ENCODE measurements at places on chromosomes 5 and 9. TPM values are rescaled to one million over a fixed set of nuclear protein-coding genes. Genes with fewer than 3 reads are reported as not detected.

The CCDC171 gene
- total RNA-seq, result 5.2 TPM

The ENG gene
- total RNA-seq, result 339 TPM

The TMEM167A gene
- total RNA-seq, result 77.4 TPM

The RRAGA gene
- 85.9 TPM for total RNA-seq

The CNTRL gene
- total RNA-seq, result 25.8 TPM

The EPB41L4B gene
- 0.63 TPM for total RNA-seq

The SIMC1 gene
- 19.7 TPM for total RNA-seq

The ZBTB5 gene
- 11.4 TPM for total RNA-seq

The TSLP gene
- 1.5 TPM for total RNA-seq

DNA sequence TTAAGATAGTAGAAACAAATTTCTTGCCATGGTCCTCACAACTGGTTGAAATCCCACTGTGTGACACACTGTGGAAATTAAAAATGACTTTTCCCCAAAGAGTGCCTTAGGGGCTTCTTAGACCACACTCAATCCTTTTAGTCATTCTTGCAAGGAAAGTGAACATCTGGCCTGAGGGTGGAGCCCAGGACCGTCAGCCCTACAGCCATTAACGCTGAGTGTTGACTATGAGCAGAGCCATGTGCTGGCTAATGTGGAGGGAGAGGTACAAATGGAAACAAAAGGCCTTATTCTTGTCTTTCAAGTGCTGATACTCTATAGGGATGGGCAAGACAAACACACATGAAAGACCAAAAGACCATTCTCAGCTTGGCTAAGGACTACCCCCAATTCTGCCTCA lies 456.5 kb downstream of the ZSWIM6 start:
- DNase-seq, result no peak

GRCh38 chr5:172642051-172642409 lies 967 bp downstream of the NEURL1B start:
- no peak for DNase-seq

DNA sequence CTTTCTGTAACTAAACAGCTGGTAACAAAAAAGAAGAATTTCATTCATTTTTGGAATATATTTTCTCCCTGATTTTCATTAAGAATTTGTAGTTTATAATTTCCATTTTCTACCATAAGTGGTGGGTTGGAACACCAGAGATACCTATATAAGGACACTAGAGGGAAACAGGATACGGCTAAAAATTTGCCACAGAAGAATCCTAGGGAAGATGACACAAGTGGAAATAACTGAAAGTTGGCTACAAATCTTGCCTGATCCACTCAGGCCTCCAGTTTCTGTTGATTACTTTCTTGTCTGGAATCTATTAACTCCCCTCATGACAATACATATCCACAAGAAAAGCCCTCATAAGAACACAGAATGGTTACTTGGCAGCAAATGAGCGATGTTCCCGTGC lies 46.8 kb downstream of the FREM1 start:
- no peak for DNase-seq

- DNase-seq, result no peak
These were observed 6.3 kb downstream of the MYO10 start for GRCh38 chr5:16929831-16930230.

- no peak for DNase-seq
These were observed 129.4 kb downstream of the FBN2 start for GRCh38 chr5:128408622-128409021.

GRCh38 chr5:181204826-181205760 lies at the start of gene TRIM7:
Gene TRIM7 (minus strand): TSS chr5:181205196. CDS start chr5:181205110, 86 bp downstream.
- peak; percentile 89 for DNase-seq

- DNase-seq, result no peak
These were observed 216.5 kb downstream of the SEC61B start for GRCh38 chr9:99438596-99438995.

DNA sequence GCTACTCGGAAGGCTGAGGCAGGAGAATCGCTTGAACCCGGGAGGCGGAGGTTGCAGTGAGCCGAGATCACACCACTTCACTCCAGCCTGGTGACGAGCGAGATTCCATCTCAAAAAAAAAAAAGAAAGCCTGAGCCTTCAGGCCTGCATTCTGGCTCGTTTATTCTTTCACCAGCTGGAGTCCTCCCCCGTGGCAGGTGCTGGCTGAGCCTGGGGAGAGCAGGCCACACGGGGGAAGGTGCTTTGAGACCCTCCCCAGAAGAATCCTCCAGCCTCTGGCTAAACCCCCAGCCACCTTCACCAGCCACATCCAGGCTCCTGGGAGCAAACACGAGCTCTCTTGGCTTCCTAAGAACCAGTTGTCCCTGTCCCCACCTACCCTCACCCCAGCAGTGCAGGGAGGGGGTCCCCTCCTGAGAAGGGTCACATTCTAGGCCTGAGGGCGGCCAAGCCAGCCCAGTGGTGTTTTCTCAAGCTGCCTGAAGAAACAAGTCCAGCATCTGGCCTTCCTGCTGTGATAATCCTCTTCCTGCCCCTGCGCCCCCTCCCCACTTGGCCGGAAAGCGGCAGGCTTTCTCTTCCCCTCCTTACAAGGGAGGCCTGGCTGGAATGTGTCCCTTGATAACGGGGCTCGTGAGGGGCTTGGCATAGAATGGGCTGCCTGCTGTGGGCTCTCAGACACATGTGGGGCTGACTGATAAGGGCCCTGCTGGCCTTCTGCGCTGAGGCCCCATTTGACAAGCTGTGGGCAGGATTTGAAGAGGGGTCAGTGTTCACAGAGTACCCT lies 41.5 kb downstream of the PLPP7 start:
- DNase-seq, result no peak

DNA sequence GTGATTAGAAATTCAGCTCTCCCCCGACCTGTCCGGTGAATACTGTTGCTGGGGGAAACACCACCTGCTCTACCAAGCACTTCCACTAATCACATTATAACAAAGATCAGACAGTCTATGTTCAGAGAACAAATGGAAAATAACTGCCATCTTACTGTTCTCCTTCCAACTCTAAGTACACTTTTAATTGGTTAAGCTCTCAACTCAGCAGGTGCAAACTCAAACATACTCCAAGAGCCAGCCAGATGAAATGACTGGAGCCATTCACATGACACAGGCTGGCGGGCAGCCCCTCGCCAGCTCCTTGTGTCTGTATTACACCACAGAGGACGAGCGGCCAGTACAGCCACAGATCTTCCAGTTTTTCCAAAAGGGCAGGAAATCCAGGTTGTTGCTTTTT lies 16.1 kb downstream of the LIFR start:
- DNase-seq, result peak; percentile 73

DNA sequence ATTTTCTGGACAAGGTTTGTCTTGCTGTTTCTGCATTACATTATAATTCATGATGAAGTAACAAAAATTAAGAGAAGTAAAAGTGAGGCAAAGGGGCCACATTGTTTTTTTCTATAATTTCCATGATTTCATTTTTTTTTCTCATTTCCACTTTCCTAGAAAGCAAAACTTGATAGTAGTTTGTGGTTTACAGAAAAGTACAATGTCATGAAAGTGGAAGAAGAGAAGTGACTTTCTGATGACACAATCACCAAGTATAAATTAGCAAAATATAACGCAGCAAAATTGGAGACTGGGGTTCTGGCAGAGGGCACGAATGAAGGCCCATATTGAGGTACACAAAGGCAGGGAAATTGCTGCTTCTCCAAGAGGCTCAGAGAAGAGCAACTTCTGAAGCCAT lies 5.0 kb upstream of the IFNA14 start:
- DNase-seq, result no peak

- DNase-seq, result no peak
These were observed 187.7 kb downstream of the PIK3R1 start for GRCh38 chr5:68403301-68403700.

DNA sequence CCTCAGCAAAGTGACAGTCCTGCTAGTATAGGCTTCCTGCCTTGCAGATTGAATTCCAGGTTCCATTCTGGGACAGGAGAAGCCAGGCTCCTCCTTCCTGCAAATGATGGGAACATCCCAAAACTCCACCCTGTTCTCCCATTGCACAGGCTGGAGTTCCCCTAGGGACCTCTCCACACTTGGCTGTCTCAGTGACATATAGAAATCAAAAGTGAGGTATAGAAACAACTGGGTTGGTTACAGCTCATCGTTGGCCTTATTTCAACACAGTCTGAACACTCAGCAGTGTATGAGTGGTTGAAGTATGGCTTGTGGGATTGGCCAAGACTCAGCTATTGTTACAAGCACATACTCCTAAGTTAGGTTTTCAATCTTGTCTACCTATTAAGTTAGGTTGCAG lies 157.8 kb upstream of the FTMT start:
- no peak for DNase-seq

GRCh38 chr5:36301858-36302603 lies at the start of gene RANBP3L:
Gene RANBP3L (minus strand): TSS chr5:36301902. CDS start chr5:36301416, 486 bp downstream.
- DNase-seq, result no peak

GRCh38 chr9:81822967-81823366 lies 105.3 kb upstream of the SPATA31D4 start:
- DNase-seq, result no peak

DNA sequence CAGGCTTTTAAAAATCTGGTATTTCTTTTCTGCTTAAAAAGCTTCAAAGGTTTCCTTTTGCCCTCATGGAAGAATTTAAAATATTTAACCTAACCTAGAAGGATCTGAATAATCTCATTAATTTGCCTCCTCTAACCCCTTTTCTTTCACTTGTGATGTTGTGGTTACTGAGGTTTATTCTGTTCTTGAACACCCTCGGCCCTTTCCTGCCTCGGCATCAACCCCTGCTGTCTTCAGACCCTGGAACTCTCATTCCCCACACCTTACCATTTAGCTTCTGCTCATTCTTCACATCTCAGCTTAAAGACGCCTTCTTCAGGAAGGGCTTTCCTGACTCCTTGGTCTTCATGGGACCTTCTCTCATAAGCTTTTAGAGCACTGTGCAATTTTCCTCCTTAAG lies 131.4 kb upstream of the MAN2A1 start:
- DNase-seq, result no peak
